ENCODE measurements at places on chromosomes 5 and 9.

DNA sequence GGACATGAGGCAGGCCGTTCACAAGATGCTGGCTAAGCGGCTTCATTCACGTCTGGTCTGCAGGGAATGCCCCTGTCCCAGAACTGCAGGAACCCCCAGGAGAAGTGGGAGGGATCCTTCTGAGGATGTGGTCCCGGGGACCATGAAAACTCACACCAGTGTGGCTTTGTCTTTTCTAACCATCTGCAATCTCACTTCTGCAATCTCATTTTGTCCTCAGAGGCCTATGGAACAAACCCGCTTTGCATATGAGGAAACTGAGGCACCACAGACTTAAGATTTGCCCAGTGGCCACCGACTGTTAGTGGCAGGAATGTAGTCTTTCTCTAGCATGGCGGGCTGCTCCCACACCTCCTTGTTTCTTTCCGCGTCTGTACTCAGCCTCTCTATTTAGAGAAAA is 6.9 kb downstream of the CXCL14 start:
- no peak for DNase-seq

DNA sequence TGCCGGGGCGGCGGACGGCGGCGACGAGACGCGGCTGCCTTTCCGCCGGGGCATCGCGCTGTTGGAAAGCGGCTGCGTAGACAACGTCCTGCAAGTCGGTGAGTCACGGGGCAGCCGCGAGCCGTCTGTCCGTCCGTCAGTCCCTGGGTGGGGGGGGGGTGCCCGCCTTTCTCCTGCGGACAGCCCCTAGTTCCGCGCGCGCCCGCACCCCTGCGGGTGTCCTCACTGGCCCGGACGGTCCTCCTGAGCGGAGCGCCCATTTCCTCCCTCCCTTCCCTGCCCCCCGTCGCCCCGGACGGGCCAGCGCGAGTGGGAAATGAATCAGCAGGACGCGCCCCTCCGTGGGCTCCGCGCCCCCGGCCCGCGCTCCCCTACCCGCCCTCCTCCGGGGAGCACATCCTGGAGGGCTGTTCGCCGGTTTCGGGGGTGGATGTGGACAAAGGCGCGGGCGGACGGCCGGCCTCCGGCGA is 828 bp downstream of the ZSWIM6 start:
- peak; percentile 59 for DNase-seq

DNA sequence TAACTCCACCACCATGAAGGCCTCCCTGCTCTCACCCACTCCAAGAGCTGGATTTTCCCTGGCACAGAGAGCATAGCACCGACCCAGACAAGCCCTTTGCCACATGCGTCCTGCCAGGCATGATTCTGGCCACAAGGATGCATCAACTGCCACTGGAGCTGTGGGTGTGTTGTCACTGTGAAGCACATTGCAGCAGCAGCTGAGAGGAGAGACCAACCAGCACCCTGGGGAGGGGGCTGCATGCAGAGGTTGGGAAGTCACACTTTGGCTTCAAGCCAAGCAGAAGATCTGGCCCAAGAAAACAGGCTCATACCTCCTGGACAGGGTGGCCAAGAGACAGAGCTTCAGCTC is 22.6 kb upstream of the PTGES start:
- no peak for DNase-seq

- DNase-seq: no peak
Measured at GRCh38 chr5:1058988-1059883, 50.6 kb downstream of the NKD2 start.

DNA sequence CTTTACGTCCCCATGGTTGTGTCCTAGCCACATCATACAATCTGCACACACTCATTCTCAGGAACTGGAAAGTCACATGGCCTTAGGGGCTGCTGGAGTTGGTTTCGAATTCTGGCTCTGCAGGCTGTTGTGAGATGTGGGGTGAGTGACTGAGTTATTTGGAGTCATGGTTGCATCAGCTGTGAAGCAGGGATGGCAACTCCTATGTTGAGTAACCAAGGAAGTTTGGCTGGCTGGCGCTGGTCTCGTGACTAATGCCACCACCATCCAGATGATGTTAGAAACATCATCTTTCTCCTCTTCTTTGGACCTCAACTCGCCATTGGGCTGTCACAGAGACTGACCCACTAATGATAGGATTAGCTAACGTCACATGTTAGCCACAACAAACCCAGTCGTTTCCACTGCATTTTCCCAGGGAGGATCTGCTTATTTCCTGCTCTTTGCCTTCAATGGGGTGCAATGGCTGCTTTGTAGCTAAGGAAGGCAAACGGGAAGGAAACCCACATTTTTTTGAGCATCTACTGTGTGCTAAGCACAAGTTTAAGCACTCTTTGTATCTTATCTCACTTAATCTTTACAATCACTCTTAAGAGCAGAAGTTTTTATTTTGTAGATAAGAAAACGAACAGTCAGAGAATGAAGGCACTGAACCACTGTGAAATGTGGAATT is 78.1 kb upstream of the UBTD2 start:
- peak; percentile 99 for DNase-seq

DNA sequence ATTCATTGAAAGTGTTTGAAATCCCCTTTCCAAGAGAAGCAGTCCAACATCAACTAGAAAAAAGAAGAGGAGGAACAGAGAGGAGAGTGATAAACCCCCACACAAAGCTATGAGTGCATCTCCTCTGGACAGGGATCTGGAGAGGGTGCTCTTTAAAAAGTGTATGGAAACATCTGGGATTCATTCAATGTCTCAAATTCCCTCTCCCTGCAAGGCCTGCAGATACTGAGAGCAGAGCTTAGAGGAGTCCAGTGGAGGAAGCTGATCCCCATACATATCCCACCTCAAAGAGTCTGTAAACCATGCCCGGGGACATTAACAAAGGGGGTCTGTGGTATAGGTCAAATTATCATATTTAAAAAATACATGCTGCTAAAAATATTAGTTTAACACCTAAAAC is 2.2 kb downstream of the SPOCK1 start:
- peak; percentile 30 for DNase-seq

DNA sequence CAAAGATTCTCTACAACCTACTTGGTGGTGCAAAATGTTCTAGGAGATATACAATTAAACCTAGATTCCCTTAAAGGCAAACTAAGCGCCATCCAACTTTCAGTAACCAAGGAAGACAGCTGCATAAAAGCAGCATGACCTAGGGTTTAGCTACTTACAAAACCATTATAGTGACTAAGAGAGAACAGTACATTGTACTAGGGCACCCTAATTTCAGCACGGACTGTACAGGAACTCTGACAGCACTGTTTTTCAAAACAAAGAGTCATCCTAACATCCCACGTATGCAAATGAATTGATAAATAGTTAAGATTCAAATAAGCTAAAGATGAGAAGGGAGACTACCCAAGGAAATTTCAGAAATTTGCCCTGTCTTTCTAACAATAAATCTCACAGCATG is 30.0 kb downstream of the STRBP start:
- no peak for DNase-seq

- peak; percentile 81 for DNase-seq
Measured at GRCh38 chr9:124262649-124262972, 4.9 kb downstream of the NEK6 start.

DNA sequence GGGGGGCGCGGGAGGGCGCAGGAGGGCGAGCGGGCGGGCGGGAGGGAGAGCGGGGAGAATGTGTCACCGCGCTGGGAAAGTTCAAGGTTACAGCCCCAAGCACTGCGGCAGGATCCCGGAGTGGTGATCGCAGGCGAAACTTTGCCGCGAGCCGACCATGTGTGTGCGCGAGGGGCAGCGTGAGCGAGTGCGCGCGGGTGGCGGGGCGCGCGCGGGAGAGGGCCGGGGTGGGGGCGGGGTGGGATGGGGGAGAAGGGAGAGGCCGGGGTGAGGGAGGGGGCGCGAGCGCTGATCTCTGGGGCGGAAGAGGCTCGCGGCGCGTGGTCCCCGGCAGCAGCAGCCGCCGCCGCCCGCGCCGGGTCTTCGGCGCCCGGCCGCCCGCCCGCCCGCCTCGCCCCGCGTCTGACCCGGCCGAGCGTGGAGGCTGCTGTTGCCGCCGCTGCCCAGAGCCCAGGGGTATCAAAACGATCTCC is at the start of gene NFIB:
TSS of gene NFIB (minus strand) at position 191 of the 473 bp plus-strand sequence. CDS start 630 bp downstream, outside the sequence.
- DNase-seq: peak; percentile 28

- DNase-seq: no peak
Measured at GRCh38 chr5:158559066-158559465, 540.6 kb downstream of the EBF1 start.

GRCh38 chr9:88342246-88342645 is 46.0 kb upstream of the SPIN1 start:
- DNase-seq: peak; percentile 23

GRCh38 chr5:35938568-35939227 is at the start of gene CAPSL:
CAPSL (minus strand) TSS chr5:35938622; CDS start chr5:35921120, 17,502 bp downstream.
- DNase-seq: peak; percentile 54

DNA sequence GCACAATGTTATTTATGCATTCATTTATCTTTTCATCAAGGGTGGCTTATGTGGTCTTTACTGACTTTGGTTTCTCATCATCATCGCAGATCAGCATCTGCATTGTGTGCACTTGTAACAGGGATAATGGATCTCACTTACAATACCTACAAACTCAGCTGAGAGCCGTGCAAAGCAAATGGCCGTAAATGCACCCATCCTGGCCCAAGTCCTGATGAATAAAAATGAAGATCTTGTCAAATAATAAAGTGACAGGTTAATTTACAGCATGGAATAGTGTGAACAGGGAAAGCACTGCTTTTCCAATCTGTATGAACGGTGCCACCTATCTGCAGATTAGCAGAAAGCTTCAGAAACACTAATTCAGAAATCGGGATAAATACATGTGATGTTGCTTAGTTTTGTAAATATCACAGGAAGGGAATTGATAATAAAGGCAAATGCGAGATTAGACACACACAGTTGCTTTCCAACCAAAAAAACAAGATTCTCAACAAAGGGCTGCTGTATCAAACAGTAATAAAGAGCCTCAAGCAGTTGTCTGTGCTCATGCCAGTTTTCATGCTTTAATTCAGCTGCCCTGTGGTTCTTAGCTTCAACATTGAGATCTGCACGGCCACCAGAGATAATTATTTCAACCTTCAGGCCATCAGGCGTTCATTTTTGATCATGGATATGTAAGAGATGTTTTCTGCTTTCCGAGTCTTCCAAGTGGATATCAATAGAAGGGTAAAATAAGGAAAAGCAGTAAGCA is 153.4 kb upstream of the POU5F2 start:
- no peak for DNase-seq

GRCh38 chr9:114309096-114309495 is 13.8 kb upstream of the ORM1 start:
- DNase-seq: no peak

GRCh38 chr9:133584559-133585476 is 24.4 kb downstream of the FAM163B start:
- no peak for DNase-seq

DNA sequence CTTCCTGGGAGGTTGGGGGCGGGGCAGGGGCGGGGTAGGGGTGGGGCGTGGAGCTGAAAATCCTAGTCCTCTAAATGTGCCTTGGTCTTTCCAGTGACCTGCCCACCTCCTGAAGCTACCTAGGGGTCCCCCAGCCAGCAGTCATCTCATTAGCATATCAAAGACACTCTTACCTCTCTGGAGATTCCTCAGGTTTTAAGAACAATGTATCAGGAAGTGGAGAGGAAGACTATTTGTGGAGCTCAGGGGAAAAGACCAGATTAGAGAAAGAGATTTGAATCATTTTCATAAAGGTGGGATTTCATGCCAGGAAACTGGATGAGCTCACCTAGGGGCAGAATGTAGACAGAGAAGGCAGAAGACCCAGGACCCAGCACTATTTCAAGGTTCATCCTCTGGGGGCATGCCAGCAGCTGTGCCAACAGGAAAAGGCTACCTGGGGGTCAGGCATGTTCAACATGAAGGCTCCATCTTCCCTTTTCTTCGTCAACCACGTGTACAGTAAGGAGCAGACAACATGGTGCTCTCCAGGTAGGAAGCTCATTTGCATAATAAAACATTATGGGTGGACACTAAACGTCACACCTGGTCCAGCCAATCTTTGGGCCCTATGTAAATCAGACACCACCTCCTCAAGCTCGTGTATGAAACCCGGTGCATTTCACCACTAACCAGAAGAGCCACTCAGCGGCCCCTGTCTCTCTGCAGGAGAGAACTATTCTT is 6.9 kb downstream of the GMCL2 start:
- DNase-seq: no peak

DNA sequence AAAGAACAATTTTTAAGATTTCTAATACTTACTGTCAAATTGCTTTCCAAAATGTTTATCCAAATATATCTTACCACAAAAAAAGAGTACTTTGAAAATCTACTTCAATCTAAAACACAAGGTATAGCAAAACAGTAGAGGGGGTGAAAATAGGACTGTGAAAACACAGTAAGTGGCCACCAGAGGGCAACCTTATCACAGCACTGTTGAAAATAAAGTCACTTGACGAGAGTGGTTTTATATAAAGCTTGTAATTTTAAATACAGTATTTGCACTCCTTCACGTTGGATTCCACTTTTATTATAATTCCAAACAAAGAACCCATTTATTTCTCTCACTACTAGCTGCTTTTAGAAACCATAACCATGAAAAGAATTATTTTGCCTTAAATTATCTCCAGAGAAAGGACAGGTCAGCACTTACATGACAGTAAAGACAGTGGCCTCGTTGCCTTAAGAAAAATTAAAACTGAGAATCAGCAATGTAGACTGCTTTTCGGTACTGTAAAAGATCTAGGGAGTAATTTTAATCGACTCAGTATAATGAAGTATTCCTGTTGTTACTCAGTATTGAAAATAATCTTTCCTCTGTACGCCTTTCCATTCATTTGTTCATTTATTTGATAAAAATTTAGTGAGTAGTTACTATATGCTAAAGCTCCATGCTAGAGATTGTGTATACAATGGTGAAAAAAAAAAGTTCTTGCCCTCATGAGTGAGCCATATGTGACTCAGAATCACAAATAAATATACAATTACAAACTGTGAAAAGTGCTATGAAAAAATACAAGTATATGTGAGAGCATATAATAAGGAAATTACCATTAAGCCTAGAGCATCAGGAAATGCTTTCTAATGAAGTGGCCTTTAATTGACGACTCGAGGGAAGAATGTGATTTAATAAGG is 40.0 kb upstream of the CDK5RAP2 start:
- peak; percentile 53 for DNase-seq

GRCh38 chr9:73219985-73220626 is 68.4 kb downstream of the ANXA1 start:
- DNase-seq: peak; percentile 26

DNA sequence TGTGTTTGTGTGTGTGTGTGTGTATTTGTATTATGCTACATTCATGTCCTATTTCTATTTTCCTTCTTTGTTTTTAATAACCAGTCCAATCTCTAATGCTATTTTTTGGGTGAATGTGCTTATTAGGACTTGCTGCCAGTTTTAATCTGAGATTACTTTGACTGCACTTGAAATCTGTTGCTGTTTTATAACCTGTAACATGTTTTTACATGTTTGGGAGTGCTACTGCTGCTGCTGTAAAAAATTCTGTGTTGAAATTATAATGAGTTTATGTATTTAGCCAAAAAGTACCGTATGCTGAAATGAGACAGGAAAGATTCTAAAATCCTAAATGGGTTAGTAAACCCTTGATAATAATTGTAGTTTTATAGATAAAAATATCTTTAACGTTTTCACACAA is 104.7 kb upstream of the SSBP2 start:
- no peak for DNase-seq

GRCh38 chr5:110361471-110361870 is 365.0 kb downstream of the TMEM232 start:
- peak; percentile 85 for DNase-seq

All from fibroblast of skin of right quadriceps (primary cell).